ENCODE measurements at places on chromosomes 16 and 17.

GRCh38 chr16:69240331-69240730, 53.4 kb downstream of the SNTB2 start:
- DNase-seq: peak; percentile 27

DNA sequence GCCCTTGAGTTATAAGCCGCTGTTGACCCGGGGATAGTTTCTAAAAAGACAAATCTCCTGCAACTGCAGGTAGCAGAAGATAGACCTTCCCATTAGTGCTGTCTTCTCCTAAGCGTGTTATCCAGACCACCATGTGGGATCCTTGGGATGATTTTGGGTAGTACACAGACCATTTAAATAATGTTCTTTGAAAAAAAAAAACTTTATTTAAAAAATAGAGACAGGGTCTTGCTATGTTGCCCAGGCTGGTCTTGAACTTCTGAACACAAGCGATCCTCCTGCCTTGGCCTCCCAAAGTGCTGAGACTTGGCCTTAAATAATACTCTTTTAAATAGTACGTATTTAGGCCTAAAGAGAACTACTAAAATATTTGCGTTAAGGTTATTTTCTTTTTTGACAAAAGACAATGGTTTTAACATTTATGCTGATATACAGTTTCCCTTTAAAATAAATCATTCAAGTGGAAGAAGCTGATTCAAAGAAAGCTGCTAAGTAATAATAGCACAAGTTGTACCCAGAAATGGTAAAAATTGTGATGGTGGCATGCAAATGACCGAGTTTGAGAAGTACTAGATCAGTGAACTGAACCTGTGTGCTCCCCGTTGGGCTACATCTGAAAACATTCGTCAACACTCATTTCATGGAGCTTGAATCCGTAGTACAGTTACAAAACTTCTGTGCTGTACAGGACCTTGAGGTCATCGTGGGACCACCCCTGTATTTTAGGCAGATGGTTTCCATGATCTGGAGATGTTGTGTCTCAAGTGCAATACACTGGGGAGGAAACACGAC, 24.0 kb downstream of the SMARCE1 start:
- no peak for DNase-seq

DNA sequence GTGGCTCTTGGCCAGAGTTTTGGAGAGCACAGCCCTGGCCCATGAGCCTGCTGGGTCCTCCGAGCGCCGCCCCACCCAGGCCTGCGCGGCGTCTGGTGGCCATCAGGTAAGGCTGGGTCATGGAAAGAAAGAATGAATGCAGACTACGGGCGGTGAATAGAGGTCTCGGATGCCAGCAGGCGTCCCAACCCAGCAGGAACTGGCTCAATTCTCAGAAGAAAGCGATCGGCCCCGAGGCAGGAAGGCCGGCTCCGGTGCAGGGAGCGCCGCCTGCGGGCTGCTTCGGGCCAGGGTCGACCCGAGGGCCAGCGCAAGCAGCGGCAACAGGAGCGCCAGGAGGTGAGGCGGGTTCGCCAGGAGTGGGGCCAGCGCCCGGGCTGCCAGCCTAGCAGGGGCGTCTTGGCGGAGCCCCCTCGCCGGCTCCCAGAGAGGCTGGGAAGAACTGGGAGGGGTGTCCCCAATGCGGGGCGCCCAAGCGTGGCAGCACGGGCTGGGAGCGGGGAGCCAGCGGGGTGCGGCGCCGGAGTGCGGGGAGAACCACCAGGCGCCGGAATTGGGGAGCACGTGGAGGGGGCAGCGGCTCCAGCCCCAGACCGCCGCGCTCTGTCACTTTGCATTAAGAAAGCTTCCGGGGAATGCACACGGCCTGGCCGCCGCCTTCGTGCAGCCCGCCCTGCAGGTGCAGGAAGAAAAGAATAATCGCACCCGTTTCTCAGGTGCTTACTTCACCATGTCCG, 7.1 kb upstream of the TMC5 start:
- DNase-seq: peak; percentile 13

DNA sequence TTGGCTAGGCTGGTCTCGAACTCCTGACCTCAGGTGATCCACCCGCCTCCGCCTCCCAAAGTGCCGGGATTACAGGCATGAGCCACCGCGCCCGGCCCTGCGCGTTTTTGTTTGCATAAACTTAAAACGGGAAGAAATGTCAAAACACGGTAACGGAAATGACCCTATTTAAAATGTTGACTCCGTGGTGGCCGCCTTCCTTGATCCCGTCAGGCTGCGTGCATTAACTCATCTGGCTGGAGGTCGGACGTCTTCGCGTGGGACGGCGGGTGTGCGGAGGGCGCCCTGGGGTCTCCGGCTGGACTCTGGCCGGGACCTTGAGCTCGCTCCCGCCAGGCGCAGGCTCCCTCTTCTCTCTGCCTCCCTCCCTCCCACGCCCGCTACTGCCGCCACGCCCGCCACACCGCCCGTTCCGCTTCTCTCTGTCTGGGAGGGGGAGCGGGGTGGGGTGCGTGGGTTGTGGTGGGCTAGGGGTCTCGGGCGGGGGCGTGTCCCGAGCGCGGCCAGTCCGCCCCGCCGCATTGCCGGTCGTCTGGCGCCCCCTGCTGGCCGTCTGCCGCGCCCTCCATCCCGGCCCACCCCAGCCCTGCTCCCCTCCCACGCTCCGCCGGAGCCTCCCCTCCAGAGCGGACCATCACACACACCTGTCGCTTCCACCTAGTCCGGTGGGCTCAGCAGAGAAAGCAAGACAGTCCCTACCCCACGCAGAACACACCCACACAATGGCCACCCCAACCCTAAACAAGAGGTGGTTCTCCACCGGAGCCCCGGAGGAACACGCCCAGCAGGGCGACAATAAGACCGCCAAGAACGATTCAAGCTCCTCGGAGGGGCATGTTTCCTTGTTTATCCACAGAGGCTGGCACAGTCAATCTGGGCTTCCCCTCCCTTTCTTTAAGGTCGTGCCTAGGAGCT, 1.2 kb upstream of the CCDC42 start:
- DNase-seq: peak; percentile 70

DNA sequence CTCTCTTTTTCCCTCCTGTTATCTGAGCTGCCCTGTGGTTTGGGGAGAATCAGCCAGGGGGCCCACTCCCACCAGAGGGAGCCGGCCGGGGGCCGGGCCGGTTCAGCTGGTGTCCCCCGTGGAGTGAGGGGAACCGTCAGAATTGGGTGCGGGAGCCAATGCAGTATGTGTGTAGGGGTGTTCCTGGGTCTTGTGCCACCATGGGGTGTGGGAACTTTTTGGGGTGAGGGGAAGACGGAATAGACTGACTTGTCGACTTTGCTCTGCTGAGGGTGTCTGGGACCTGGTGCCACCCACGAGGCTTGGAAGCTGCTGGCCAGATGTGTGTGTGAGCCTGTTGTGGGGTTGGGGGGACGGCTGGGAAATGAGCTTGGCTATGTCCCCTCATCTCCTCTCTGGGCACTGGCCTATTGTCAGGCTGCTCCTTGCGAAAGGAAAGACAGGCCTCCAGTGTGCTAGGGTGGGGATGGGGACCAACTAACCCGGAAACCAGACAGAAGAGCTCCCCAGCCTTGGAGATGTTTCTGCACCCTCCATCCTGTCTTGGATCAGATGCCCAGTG, 9.9 kb downstream of the RARA start:
- no peak for DNase-seq

- DNase-seq: no peak
Measured at GRCh38 chr17:2695961-2696760, 15.4 kb downstream of the CLUH start.

DNA sequence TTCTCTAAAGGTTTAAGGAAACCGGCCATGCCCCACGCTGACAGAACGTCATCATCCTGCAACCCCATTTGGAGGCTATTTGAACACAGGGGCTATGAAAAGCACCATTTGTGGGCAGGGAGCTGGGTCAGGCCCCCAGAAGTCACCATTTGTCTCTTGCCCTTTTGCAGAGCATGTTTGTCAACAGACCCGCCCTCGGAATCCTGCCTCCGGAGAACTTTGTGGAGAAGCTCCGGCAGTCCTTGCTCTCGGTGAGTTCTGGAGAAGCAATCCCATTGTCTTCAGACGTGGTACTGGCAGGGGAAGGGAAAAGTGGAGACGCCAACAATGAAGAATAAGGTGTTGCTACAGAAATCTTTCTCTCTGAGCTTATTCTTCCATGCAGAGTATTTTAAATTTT, 33.5 kb downstream of the TMEM186 start:
- no peak for DNase-seq

DNA sequence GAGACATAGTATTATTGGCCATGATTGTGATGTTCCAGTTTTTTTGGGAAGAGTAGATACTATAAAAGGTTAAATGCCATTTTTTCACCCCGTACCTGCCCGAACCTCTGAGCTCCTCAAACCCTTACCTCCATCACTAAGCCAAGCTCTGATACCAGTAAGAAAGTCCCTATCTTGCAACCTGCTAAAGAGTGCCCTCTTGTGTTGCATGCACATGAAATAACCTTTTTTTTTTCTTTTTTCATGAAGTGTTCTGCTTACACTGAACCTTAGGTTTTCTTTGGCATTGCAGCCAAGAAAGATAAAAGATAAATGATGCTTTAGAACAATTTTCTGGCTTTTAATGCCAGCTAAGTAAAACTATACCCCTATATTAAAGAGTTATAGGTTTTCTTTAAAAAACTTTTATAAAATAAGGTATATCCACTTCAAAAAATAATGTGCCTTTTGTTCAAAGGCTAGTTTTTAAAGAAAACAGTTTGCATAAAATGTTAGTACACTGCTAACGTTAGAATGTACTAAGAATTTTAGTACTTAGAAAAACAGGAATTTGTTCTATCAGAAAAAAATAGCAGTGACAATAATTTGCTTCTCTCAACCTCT, 295.3 kb upstream of the PMFBP1 start:
- DNase-seq: peak; percentile 64

GRCh38 chr17:48202959-48203358, 95.4 kb downstream of the SNX11 start:
- no peak for DNase-seq

GRCh38 chr16:56551796-56552738, 12.8 kb upstream of the MT4 start:
- DNase-seq: peak; percentile 15

GRCh38 chr16:86389566-86390328, 120.6 kb upstream of the FOXF1 start:
- no peak for DNase-seq

GRCh38 chr17:74390680-74391653, 23.7 kb downstream of the GPR142 start:
- DNase-seq: peak; percentile 91

- DNase-seq: no peak
Measured at GRCh38 chr17:77549726-77550366, 408.7 kb upstream of the TNRC6C start.

GRCh38 chr17:4332296-4332970, 34.0 kb downstream of the UBE2G1 start:
- no peak for DNase-seq

DNA sequence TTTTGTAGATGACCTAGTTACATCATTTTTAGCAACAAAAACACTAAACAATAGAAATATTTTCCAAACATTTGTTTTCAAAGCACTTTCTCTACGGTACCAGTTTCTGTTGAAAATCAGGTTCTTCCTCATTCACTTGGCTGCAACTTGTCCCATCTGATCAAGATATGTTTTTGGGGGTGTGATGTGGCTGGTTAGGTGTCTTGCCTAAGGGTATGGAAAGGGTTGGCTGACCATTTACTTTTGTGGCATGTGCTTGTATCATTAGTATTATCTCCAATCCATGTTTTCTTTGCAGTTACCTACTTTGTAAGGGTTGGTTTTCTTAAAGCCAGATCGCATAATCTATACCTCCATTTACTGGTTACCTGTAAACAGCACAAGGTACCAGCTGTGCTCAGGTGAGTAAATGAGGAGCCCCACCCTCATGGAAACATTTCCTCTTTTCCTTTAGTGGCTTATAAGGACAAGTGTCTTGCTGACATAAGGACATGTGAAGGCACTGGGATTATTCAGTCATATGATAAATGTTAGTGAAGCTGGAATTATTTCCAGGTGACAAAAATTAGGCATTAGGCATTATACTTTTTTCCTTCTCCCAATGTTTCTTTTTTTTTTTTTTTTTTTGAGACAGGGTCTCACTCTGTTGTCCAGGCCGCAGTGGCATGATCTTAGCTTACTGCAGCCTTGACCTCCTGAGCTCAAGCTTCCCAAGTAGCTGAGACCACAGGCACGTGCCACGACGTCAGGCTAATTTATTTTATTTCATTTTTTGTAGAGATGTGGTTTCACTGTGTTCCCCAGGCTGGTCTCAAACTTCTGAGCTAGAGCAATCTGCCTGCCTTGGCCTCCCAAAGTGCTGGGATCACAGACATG, 162.0 kb downstream of the CCDC182 start:
- DNase-seq: no peak

- DNase-seq: no peak
Measured at GRCh38 chr17:28645576-28645939, 600 bp upstream of the BLTP2 start.

- no peak for DNase-seq
Measured at GRCh38 chr16:9042533-9042932, 48.9 kb upstream of the HAPSTR1 start.

GRCh38 chr16:2042171-2042985, 5.3 kb downstream of the NTHL1 start:
- DNase-seq: peak; percentile 19

- DNase-seq: peak; percentile 95
Measured at GRCh38 chr16:11094075-11094856, 149.9 kb downstream of the CLEC16A start.

- no peak for DNase-seq
Measured at GRCh38 chr16:23482778-23483177, 27.5 kb downstream of the GGA2 start.

DNA sequence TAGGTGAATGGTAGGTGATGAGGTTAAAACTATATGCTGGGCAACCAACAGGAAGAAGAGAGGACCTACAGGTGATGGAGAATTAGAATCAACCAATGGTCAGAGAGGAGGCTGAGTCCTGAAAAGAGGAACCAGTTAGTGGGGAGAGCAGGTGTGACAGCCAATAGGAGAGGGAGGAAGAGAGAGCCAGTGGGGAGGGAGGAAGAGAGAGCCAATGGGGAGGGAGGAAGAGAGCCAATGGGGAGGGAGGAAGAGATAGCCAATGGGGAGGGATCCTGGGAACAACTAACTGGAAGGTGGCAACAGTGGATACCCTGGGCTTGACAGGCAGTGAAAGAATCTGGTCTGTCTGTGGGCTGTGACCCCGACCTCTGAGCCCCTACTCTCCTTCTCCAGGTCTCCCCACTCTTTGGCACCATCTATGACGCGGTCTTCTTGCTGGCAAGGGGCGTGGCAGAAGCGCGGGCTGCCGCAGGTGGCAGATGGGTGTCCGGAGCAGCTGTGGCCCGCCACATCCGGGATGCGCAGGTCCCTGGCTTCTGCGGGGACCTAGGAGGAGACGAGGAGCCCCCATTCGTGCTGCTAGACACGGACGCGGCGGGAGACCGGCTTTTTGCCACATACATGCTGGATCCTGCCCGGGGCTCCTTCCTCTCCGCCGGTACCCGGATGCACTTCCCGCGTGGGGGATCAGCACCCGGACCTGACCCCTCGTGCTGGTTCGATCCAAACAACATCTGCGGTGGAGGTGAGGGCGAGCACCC, 3.7 kb downstream of the GUCY2D start:
- DNase-seq: no peak

- no peak for DNase-seq
Measured at GRCh38 chr16:85167589-85168537, 55.6 kb upstream of the CIBAR2 start.

GRCh38 chr16:23635958-23636357, 5.2 kb downstream of the PALB2 start:
- no peak for DNase-seq
